NCI-H2227 treated with DMSO at 0.1 percent for 48 hours (cell line): ENCODE measurements at places on chromosomes 13 and 19.
A peak's percentile ranks its signal among the peaks of the same experiment; 100 is the strongest.

- DNase-seq = peak; percentile 43
These were observed 11.1 kb upstream of the DHRS12 start for GRCh38 chr13:51814825-51815650.

DNA sequence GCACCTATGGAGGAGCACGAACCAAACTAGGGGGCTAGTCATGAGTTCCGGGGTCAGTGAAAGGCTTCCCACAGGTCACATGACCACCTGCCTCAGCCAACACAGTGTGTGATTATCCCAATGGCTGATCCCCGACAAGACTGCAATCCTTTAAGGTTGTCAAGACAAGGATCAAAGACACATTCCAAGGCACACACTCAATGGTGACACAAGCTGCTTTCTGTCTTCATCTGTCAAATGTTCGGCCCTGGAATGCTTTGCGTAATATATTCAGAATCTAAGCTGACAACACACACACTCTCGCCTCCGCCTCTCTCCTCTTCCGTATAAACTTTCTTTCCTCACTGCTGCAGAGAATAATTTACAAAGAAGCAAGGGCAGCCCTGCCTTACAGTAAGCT is 11.7 kb downstream of the RANBP3 start:
- no peak for DNase-seq

DNA sequence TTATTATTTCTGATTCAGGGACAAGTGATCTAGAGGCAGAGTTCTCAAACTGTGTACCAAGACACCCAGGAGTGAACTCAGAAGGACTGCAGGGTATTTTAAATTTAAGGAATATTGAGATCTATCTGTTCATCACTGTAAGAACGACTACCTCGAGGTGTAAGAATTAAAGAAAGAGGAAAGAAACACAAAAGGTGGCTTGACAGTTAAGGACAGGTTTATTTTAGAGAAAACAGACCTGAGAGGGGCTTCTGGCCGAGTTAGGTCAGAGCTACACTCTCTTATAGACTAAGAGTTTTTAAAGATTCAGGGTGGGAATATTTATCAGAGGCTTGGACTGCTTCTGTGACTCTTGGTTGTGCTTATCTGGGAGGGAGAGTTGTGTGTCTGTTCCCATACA is 12.6 kb upstream of the NLRP5 start:
- DNase-seq = no peak

- no peak for DNase-seq
These were observed 11.4 kb downstream of the COQ8B start for GRCh38 chr19:40705362-40705651.

GRCh38 chr19:7540761-7541474 is 5.4 kb downstream of the PNPLA6 start:
- DNase-seq = no peak

- DNase-seq = no peak
These were observed 30.7 kb upstream of the ZFP82 start for GRCh38 chr19:36449059-36449670.

- no peak for DNase-seq
These were observed 3.0 kb upstream of the PGLYRP1 start for GRCh38 chr19:46025835-46026234.
